HuH-7.5 (cell line): ENCODE measurements at places on chromosomes 5 and 9.

GRCh38 chr9:32875748-32876147 lies 92.4 kb downstream of the TMEM215 start:
- no peak for DNase-seq

DNA sequence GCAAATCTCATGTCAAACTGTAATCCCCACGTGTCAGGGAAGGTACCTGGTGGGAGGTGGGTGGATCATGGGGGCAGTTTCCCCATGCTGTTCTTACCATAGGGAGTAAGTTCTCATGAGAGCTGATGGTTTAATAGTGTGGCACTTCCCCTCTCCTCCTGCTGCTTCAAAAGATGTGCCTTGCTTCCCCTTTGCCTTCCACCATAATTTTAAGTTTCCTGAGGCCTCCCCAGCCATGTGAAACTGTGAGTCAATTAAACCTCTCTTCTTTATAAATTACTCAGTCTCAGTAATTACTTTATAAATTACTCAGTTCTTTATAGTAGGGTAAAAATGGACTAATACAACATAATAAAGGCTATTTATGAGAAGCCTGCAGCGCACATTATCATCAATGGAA lies 7.1 kb upstream of the CNTRL start:
- DNase-seq: no peak

DNA sequence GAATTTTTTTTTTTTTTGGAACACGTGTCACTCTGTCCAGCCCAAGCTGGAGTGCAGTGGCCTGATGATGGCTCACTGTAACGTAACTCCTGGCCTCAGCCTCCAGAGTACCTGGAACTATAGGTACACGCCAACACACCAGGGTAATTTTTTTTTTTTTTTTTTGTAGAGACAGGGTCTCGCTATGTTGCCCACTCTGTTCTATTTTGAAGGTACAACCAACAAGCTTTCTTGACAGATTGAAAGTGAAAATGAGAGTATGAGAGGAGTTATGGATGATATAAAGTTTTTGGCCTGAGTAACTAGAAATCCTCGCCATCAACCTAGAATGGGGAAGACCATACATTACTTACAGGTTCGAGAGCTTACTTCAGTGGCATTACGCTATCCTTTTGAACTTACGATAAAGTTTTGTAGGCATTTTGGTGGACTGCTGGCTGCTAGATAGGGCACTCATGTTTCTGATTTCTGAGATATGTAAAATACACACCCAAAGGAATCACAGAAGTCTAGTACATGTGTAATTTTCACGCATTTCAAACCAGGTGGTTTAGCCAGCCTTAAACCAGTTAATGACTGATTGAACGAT lies 806 bp upstream of the CDC42SE2 start:
- DNase-seq: no peak

DNA sequence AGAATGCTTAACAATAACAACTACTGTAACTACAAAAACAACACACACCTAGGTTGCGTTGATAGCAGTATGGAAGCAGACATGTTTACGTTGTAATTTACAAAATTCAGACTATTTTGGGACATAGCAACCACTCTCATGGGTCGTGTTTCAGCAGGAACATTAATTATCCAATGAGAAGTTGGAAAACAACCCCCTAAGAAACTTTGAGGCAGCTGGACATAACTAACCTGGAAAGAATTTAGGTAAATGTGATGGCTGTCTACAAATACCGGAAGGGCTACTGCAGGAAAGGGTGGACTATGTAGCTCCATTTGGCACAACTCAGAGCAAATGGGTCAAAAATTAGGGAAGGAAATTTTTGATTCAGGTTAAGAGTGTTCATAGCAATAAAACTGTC lies 409.3 kb downstream of the ADGRV1 start:
- no peak for DNase-seq

DNA sequence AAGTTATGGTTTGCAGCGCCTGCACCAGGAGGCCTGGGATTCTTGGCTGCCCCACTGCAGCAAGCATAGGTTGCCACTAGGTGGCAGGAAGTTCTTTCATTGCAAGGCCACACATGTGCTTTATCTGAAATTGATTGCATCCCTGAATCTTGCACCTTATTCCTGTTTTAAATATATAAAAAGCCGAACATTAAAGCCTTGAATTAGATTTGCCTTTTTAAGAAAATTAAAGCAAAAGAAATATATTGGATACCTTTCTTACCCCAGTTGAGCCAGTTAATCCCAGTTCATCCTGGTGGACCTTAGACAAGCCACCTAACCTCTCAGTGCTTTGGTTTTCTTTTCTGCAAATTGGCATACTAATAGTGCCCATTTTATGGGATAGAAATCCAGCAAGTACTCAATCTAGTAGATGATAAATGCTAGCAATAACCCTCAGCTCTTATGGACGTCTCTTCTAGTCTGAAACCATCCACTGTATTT lies 6.3 kb upstream of the TRMT10B start:
- peak; percentile 97 for DNase-seq

- no peak for DNase-seq
Observed at GRCh38 chr9:103900466-103900865, 193.6 kb upstream of the SMC2 start.

DNA sequence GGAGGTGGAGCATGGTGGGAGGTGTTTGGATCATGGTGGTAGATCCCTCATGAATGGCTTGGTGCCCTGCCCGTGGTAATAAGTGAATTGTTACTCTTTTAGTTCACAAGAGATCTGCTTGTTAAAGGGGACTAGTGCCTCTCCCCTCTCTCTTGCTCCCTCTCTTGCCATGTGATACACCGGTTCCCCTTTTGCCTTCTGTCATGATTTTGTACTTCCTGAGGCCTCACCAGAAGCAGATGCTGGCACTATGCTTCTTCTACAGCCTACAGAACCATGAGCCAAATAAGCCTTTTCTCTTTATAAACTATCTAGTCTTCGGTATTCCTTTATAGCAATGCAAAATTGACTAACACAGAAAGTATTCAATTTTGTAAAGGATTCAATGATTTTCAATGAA lies 817.1 kb downstream of the TLR4 start:
- no peak for DNase-seq

DNA sequence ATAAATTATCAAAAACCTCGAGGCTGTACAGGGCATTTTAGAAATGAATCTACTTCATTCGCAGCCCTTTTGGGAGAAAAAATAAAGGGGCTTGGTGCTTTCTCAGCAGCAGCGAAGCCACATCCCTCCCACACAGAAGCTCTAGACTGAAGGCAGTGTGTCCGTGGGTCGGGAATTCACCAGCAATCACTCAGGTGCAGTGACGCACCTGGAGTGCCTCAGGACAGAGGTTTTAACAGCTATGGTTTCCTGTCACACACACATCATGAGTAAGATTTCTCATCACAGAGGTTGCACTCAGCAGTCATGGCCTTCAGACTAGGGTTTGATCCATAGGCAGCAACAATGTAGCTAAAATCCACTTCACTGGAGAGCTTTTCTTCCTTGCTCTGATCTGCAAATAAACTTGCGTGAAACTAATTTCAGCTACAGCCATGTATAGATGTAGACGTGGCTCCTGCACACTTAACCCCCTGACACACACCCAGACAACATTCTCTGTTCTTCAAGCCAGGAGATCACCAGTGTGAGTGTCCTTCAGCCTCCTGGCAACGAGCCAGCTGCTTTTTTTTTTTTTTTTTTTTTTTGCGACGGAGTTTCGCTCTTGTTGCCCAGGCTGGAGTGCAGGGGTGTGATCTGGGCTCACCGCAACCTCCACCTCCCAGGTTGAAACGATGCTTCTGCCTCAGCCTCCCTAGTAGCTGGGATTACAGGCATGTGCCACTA lies 34.8 kb downstream of the DYNC2I2 start:
- no peak for DNase-seq

- no peak for DNase-seq
Observed at GRCh38 chr9:111131211-111131610, 92.9 kb upstream of the LPAR1 start.

DNA sequence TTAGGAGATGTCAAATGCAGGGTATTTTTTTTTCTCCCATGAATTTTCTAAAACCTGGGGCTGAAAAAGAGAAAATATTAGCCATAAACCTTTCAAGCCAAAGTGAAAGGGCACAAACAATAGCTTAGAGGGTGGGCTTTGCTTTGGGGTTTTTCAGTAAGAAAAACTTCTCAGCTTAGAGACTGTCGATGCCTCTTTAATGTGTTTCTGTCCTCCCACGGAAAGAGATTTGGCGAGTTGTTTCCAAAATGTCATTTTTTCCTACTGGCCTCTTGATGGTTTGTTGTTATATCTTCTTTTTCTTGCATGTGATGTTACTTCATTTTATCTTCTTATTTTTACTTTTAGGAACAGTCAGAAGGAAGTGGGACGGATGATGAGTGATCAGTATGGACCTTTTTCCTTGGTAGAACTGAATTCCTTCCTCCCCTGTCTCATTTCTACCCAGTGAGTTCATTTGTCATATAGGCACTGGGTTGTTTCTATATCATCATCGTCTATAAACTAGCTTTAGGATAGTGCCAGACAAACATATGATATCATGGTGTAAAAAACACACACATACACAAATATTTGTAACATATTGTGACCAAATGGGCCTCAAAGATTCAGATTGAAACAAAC lies 177.3 kb downstream of the SMARCA2 start:
- no peak for DNase-seq

- no peak for DNase-seq
Observed at GRCh38 chr5:54766748-54767147, 218.6 kb downstream of the ESM1 start.
